ENCODE measurements at places on chromosomes 3 and 15. TPM values are rescaled to one million over a fixed set of nuclear protein-coding genes. Genes with fewer than 3 reads are reported as not detected.

The ILDR1 gene
- total RNA-seq: 0.21 TPM

GRCh38 chr15:32683906-32684584 is 33.8 kb upstream of the GREM1 start:
- peak; percentile 79 for ATAC-seq

The C3orf85 gene
- not detected for total RNA-seq

DNA sequence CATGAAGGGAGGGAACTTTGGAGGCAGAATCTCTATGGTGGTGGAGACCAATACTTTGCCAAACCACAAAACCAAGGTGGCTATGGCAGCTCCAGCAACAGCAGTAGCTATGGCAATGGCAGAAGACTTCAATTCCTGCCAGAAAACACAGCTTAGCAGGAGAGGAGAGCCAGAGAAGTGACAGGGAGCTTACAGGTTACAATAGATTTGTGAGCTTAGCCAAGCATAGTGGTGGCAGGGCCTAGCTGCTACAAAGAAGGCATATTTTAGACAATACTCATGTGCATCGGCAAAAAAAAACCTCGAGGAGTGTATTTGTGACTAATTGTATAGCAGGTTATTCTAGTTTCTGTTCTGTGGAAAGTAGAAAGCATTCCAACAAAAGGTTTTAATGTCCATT is 6.4 kb upstream of the CSTA start:
- ATAC-seq: no peak

DNA sequence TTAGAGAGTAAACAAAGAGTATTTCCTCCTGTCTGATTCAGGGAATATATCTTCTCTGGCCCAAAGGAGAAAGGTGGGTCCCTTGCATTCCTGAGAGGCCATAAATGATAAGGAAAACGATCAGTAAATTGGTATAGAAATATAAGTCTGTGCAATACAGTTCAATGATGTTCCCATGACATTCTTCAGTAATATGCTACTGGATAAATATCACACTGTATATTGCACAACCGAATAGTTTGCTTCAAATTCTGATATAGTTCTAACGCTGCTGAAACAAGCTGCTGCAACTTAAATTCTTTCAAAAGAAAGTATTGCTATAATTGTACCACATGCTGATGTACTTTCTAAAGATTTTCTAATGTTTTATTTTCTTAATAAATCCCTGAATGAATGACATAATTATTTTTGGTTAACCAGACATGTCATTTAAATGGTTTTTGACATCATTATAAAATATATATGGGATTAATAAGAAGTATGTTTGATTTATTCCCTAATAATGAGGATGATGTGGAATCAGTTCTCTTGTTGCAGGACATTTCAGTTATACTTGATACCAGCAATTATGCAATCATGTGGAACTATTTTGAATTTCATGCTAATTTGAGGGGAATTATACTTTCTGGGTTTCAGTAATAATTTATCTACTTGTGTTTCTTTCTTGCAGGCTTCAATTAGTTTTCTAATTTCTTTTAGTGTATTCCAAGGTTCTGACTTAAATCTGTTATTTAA is 44.9 kb downstream of the FGF7 start:
- ATAC-seq: no peak

The GPR149 gene
- not detected for total RNA-seq

DNA sequence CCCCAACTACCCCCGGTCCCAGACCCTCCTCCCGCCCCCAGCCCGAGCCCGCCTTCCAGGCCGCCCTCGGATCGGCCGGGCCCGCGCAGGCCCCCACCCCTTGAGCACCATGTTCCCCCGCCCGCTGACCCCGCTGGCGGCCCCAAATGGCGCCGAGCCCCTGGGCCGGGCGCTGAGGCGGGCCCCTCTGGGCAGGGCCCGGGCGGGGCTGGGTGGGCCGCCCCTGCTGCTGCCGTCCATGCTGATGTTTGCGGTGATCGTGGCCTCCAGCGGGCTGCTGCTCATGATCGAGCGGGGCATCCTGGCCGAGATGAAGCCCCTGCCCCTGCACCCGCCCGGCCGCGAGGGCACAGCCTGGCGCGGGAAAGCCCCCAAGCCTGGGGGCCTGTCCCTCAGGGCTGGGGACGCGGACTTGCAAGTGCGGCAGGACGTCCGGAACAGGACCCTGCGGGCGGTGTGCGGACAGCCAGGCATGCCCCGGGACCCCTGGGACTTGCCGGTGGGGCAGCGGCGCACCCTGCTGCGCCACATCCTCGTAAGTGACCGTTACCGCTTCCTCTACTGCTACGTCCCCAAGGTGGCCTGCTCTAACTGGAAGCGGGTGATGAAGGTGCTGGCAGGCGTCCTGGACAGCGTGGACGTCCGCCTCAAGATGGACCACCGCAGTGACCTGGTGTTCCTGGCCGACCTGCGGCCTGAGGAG is 472 bp downstream of the CHST14 start:
- ATAC-seq: peak; percentile 52

GRCh38 chr3:122097141-122097540 is 42.0 kb downstream of the CD86 start:
- no peak for ATAC-seq

GRCh38 chr15:43150191-43150929 is 17.0 kb downstream of the TMEM62 start:
- no peak for ATAC-seq

DNA sequence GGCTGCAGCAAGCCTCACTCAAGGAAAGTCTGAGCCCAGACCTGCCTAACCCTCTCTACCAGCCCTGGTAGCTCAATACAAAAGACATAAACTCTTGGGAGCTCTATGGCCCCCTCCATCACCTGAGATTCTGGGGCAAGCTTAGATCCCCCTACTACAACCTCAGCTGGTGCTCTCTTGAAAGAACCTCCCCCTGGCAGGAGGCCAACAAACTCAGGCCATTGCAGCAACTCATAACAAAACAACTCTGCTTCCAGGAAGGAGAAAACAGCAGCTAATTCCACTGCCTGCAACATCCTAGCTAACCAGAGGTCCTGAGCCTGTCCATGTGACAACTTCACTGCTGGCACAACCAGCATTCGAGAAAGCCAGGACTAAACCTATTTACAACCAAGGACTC is 169.2 kb downstream of the ROBO1 start:
- no peak for ATAC-seq

- ATAC-seq: no peak
Observed at GRCh38 chr3:14126887-14127505, 2.1 kb downstream of the TMEM43 start.

GRCh38 chr15:99492275-99492674 is 73.5 kb upstream of the MEF2A start:
- ATAC-seq: no peak

GRCh38 chr3:156617145-156617544 is 57.2 kb upstream of the TIPARP start:
- ATAC-seq: no peak

GRCh38 chr3:11250902-11251806 is 21.0 kb upstream of the ATG7 start:
- ATAC-seq: peak; percentile 88

The GP9 gene
- not detected for total RNA-seq

The SLCO2A1 gene
- total RNA-seq: not detected

The TM4SF4 gene
- not detected for total RNA-seq

The TMED3 gene
- 41.1 TPM for total RNA-seq

The CCR8 gene
- 10.2 TPM for total RNA-seq

GRCh38 chr15:38740206-38740605 is 175.6 kb upstream of the RASGRP1 start:
- no peak for ATAC-seq

GRCh38 chr3:49349348-49350114 is 8.6 kb downstream of the GPX1 start:
- ATAC-seq: no peak

The ASB14 gene
- not detected for total RNA-seq

GRCh38 chr3:48830715-48831114 is 17.0 kb downstream of the PRKAR2A start:
- no peak for ATAC-seq

The MAP6D1 gene
- total RNA-seq: 1.4 TPM

- ATAC-seq: peak; percentile 83
Observed at GRCh38 chr3:71955240-71956068, 170.5 kb upstream of the PROK2 start.

GRCh38 chr15:89333959-89334509 is 590 bp downstream of the POLG start:
- peak; percentile 7 for ATAC-seq

- ATAC-seq: no peak
Observed at GRCh38 chr3:13167064-13167743, 94.0 kb upstream of the IQSEC1 start.

- no peak for ATAC-seq
Observed at GRCh38 chr15:61155741-61156700, 73.1 kb downstream of the RORA start.

GRCh38 chr3:37963016-37963415 is 27.6 kb upstream of the VILL start:
- no peak for ATAC-seq

The VIPR1 gene
- total RNA-seq: 12.1 TPM

- no peak for ATAC-seq
Observed at GRCh38 chr3:133934996-133935842, 39.5 kb upstream of the RAB6B start.

DNA sequence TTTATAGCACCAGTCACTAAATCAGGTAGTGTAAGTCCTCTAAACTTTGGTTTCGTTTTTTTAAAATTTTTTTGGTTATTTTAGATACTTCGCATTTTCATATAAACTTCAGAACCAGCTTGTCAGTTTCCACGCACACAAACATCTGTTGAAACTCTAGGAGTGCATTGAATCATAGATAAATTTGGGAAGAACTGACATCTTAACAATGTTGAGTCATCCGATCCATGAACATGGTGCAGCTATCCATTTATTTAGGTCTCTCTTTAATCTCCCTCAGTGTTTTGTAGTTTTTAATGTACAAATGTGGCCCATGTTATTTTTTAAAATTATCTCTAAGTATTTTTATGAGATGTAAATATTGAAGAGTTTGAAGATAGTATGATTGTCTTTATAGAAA is 17.7 kb downstream of the TICRR start:
- ATAC-seq: no peak

GRCh38 chr3:133944181-133944580 is 48.5 kb upstream of the RAB6B start:
- no peak for ATAC-seq

DNA sequence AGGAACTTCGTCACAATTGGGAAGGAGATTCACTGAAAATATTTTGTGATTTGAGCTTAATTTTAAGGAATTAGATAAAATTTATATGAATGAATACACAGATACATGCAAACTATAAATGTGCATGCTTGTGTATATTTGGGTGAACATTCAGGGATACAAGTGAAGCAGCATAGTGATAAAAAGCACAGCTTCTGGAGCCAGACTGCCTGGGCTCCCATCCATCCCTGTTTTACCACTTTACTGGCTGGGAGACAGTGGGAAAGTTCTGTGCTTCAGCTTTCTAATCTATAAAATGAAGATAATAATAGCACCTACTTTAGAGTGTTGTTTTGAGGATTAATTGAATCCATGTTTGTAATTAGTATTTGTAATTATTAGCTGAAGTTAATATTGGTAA is 8.1 kb upstream of the EPHA6 start:
- ATAC-seq: no peak

- peak; percentile 71 for ATAC-seq
Observed at GRCh38 chr15:72285927-72286516, 13.7 kb upstream of the PARP6 start.

GRCh38 chr15:70121624-70122302 is 24.0 kb upstream of the TLE3 start:
- ATAC-seq: no peak

DNA sequence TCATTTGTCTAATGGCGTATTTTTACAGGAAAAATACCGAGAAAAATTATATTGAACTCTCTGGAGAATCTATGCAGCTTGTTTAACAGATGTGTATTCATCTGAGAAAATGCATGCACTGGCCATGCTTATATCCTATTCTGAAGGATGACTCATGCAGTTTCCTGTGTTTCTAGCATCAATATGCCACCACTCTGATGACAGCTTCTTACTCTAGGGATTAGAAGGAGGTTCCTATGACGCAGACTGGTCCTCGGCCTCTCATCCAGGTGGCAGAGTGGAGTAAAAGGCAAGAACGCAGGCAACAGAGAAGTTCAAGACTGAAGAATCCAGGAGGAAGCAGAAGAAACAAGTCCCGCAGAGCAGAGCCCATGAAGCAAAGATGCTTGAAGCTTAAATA is 910.0 kb upstream of the ROBO1 start:
- ATAC-seq: no peak

DNA sequence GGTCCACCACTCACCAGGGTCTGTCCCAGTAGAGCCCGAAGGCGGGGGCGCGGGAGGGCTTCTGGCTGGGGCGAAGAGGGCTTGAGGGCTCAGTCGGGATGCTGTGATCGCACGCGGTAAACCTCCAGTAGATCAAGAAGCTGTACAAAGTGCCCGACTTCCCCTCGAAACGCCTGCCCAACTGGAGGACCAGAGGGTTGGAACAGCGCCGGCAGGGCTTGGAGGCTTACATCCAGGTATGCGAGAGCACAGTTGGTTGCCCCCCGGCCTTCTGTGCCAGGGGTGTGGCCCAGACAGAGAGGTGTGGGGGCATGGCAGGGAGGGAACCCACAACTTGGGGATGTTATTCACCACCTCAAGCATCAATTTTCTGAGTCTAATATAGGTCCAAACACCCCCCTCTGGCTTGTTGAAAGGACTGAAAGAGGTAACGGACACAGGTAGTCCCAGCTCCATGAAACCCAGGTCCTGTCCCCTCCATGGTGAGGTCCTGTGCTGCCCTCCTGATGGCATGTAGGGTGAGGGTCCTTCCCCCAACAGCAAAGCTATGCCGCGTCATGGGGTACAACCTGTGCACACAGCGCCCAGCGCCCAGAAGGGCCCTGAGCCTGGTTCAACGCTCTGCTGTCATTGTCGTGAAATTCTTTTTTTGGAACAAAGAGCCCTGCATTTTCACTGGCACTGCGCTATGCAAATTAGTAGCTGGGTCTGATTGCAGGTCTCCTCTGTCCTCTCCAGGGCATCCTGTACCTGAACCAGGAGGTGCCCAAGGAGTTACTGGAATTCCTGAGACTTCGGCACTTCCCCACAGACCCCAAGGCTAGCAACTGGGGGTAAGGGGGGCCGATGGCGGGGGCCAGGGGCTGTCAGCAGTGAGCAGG is 1.2 kb downstream of the SNX22 start:
- ATAC-seq: no peak

DNA sequence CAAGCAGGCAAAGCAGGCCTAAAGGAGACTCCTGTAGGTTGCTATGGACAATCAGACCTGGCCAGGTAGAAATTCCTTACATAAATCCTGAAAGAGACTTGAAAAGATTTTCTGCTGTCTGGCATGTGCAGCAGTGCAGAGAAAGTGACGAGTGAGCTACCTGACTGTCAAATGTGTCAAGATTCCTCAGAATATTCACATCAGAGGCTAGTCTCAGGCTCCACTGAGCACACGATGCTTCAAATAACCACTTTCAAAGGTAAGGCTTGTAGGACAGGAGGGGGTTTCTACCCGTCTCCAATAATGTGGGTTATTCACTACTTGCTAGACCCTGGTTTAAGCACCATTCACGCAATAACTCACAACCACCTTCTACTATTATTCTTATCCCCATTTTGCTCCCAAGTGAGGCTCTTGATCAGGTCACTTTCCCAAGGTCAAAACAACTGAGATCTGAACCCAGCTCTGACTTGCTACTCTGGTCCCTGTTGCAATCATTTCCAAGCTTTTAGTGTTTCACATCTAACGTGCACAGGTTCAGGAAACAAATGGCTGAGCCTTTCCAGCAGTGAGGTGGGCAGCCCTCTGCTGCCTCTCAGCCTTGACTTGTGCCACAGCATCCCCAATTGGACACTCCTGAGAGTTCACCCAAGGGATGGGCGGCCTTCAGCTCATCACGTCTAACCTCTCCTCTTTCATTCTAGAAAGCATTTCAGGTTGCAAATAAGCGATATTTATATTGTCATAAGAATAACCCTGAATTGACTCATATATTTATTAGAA is 329.9 kb upstream of the WNT5A start:
- no peak for ATAC-seq
